Myocyte (in vitro differentiated cells): ENCODE measurements at places on chromosomes 11 and 22. TPM values are rescaled to one million over a fixed set of nuclear protein-coding genes. Genes with fewer than 3 reads are reported as not detected.

Gene OLFML1
- not detected in 2 replicates for total RNA-seq

Gene SEPTIN5
- 123 and 130 TPM in 2 replicates for total RNA-seq

Gene HTR3A
- not detected in 2 replicates for total RNA-seq

Gene TRIM34
- 2.7 and 4.4 TPM in 2 replicates for total RNA-seq

Gene WEE1
- total RNA-seq: 36.1 and 37.7 TPM in 2 replicates

Gene ART1
- total RNA-seq: 2.4 and 2.7 TPM in 2 replicates

Gene OR52H1
- total RNA-seq: not detected in 2 replicates

Gene BEST1
- total RNA-seq: 1.7 and 1.8 TPM in 2 replicates

Gene PTPMT1
- total RNA-seq: 79.1 and 79.7 TPM in 2 replicates

Gene OR5P2
- not detected in 2 replicates for total RNA-seq

Gene ANO1
- not detected in 2 replicates for total RNA-seq

Gene SRRD
- 7.3 and 23.8 TPM in 2 replicates for total RNA-seq

Gene SCGB1C1
- 0.75 TPM in 1 of 2 replicates, not detected in the other for total RNA-seq

Gene SLC17A6
- total RNA-seq: not detected in 2 replicates

Gene IMMP1L
- 21.5 and 42.5 TPM in 2 replicates for total RNA-seq

Gene FGF19
- not detected in 2 replicates for total RNA-seq

Gene OR6T1
- total RNA-seq: not detected in 2 replicates

Gene TP53I11
- 26.1 and 33.4 TPM in 2 replicates for total RNA-seq
